Islet precursor cell (in vitro differentiated cells): ENCODE measurements at places on chromosomes 4 and X.

- DNase-seq, result no peak
Observed at GRCh38 chr4:168584321-168584771, 87.5 kb downstream of the PALLD start.

GRCh38 chrX:75038925-75039324 lies 113.7 kb upstream of the NEXMIF start:
- DNase-seq, result no peak

DNA sequence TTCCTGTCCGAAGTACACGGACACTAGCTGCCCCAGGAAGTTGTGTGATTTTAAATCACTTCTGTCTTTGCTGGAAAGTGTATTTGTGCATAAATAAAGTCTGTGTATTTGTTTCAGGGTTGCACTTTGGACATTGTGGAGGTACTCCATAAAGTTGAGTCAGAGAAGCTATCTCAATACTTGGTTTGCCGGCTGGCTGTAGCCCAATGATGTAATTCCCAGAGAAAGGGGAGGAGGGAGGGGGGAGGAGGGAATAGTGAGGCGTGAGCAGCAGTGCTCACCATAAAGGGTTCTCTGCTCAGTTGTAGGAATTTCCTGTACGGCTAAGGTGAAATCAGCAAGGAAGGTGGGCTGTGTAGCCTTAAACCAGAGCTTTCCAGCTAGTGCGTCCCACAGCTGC lies 7.5 kb downstream of the APEX2 start:
- no peak for DNase-seq

DNA sequence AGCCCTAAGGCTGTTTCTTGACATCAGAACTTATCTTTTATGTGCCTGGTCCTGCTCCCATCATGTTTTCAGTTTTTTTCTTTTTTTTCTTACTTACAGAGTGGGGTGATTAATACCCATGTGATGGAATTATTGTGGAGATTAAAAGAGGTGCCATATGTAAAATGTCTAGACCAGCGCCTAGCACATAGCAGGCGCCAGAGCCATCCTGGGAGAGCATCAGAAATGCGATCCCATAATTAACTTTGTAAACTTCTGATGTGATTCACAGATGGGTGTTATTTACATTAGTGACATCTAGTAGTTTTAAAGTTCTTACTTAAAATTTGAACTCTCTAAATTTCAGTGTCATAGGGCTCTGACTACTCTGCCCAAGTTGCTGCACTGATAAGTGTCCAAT lies 66.2 kb upstream of the PGRMC2 start:
- DNase-seq, result no peak

GRCh38 chr4:27088491-27088890 lies 227.8 kb downstream of the STIM2 start:
- DNase-seq, result peak; percentile 84

GRCh38 chr4:26131711-26132110 lies 189.1 kb upstream of the RBPJ start:
- no peak for DNase-seq

DNA sequence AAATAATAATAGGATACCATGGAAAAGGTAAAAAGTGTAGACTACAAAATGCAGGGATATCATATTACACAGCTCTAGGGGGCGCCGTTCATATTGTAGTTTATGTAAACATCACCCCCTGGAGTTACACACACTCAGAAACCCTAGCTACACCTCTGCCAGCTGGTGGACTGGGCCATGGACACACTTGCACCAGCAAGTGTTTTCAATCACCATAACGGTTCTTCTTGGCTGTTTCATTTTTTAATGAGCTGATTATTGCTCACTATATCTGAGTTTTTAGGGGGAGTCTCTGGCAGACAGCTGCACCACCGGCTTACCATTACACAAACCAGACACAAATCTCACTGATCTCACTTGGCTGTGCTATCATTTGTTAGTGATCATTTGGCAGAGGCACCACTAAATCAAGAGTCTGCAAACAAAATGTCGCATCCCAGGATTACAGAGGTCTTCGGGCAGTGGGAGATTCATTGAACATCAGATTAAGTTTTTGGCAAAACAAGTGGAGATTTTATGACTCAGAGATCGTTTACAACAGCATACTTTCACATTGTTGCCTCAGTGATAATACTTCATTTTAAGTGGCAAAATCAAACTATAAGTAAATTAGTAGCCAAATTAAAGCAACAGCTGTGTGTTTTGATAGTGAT lies 185.7 kb downstream of the UNC5C start:
- peak; percentile 55 for DNase-seq

DNA sequence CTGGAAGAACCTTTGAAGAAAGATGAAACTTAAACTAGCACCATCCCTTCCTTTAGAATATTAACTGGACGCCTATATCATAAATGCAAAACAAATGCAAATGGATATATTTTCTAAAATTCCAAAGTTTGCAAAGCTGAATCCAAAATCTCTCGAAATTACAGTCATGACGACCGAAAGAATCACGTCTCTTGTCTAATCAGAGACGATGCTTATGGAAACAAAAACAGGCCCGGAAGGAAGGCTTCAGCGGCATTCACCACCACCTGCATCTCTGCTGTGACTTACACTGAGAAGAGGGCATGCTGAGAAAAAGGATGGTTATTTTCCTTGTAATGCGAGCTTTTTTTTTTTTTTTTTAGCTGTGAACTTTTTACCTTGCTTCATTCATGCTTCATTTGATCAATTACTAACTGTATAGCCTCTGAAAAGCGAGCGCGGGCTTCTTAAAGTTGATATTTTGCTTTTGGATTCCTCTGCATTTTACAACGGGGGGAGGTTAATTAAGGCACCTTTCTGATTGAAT lies 209.3 kb downstream of the SOWAHB start:
- DNase-seq, result no peak
